Stimulated activated CD4-positive, alpha-beta T cell treated with anti-CD3 and anti-CD28 coated beads, Interleukin-1b, Interleukin-23, amount 100 ng/mL, for 48 hours (primary cell): ENCODE measurements at places on chromosomes 5 and 9.

DNA sequence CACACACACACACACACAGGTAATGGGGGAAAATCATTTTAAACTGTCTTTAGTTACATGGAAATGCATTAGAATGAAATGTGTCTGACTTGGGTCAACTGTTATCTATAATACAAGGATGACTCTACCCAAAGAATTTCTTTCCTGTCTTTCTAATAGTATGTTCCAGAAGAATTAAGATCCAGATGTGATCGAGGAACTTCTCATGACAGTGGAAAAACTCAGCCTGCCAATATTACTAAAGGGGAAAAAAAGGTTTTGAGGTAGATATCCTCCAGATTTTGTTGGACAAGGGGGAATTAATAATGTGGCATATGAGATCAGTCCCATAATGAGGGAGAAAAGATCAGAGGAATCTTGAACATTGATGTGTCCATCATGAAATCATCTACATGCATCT lies 190.6 kb upstream of the MAP3K1 start:
- DNase-seq, result no peak

- no peak for DNase-seq
Measured at GRCh38 chr9:18046068-18046467, 427.9 kb upstream of the ADAMTSL1 start.

GRCh38 chr9:93303806-93304573 lies 120.1 kb downstream of the WNK2 start:
- DNase-seq, result no peak

DNA sequence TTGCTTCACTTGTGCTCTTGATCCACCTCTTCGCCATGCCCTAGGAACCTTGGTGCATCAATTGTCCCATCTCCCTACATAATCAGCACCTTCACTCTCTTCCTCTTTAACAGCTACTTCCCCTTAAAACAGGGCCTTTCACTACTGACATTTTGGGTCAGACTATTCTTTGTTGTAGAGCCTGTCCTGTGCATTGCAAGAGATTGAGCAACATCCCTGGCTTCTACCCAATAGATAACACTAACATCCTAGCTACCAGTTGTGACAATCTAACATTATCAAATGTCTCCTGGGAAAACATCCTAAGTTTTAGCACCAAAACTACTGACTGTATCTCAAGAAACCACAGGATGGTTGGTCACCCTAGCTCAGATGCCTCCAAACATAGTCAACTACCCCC lies 854.3 kb upstream of the DMAC1 start:
- no peak for DNase-seq

DNA sequence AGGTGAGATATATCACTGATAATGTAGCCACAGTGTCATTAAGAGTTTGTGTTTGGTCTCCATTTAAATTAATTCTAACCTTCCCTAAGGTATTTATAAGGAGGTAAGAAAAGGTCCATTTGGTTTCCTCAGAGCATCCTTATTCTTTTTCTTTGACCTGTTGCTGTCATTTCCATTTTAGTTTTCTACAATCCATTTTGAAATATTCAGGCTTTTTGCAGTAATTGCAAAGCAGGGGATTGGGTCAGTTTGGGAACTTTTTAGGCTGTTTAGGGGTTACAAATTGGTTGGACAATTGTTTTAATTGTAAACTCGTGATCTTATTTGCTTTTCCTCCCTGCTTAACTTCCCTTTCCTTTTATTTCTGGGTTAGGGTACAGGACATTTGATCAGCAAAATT lies 42.6 kb upstream of the PDZD2 start:
- DNase-seq, result no peak

GRCh38 chr5:132103969-132104391 lies 30.4 kb downstream of the CSF2 start:
- DNase-seq, result no peak

- no peak for DNase-seq
Measured at GRCh38 chr9:87886210-87886932, 3.7 kb downstream of the SPATA31E1 start.

GRCh38 chr5:124724357-124725039 lies 21.9 kb downstream of the ZNF608 start:
- no peak for DNase-seq

GRCh38 chr9:95496687-95497086 lies 20.1 kb downstream of the PTCH1 start:
- no peak for DNase-seq

DNA sequence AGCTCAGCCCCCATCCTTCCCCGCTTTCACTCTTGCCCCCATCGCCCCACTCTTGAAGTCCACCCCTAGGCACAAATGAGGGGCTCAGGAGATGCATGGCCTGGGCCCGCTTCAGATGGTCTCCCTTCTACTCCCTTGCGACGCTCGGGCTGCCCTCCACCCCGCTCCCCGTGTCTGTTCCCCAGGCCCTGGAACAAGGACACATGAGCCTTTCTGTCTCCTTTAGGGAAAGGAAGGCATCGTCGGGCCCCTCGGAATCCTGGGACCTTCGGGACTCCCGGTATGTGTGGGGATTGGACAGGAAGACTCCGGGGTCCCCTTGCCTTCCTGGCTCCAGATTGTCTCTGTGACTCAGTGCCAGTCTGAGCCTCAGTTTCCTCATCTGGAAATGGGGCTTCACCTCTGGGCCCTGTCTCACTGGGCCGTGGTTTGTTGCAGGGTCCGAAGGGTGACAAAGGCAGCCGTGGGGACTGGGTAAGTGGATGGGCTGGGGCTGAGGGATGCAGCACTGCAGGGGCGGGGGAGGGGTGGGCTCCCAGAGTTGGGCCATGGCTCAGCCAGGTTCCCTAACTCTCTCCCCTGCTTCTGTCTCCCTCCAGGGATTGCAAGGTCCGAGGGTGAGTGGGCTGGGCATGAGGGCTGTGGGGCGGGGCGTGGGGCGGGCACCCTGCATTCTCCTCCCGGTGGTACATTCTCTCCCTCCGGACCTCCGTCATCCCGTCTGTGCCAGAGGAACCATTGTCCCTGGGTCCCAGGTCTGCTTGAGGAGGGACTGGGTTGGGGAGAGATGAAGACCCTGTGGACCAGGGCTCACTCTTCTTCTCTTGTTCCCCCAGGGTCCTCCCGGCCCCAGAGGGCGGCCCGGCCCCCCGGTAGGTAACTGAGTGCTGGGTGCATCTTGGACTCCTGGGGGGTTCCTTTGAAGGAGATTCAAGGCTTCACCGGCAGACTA lies 21.8 kb upstream of the ORM1 start:
- no peak for DNase-seq

DNA sequence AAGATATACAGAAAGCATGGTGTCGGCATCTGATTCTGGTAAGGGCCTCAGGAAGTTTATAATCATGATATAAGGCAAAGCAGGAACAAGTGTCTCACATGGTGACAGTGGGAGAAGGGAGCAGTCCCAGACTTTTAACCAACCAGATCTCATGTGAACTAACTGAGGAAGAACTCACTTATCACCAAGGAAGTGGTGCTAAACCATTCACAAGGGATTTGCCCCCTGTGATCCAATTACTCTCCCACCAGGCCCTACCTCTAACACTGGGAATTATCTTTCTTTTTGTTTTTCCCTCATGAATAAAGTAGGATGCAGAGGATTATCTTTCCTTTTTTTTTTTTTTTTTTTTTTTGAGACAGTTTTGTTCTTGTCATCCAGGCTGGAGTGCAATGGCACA lies 123.4 kb upstream of the LRRTM2 start:
- DNase-seq, result no peak

DNA sequence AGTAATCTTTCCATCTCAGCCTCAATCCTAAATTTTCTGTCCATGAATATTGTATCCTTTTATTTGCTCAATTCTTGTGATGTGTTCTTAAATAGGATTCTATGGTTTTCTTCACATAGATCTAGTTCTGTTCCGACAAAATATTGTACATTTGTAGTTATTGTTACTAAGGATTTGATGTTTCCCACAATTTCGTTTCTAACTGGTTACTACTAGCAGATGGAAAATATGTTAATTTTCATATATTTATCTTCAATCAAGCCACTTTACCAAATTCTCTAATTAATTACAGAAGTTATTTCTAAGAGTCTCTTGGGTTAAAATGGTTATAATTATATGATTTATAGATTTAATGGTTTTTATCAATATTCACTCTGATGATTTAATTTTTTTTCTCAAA lies 60.3 kb downstream of the SEC61B start:
- no peak for DNase-seq

- DNase-seq, result no peak
Measured at GRCh38 chr9:23811633-23812032, 14.4 kb downstream of the ELAVL2 start.

- DNase-seq, result no peak
Measured at GRCh38 chr5:149765932-149766331, 35.8 kb downstream of the PPARGC1B start.

- DNase-seq, result no peak
Measured at GRCh38 chr5:117394506-117395157, 820.0 kb upstream of the SEMA6A start.
